Stimulated activated CD4-positive, alpha-beta T cell treated with anti-CD3 and anti-CD28 coated beads, TNF-alpha, amount 100 ng/mL, for 4 hours (primary cell): ENCODE measurements at places on chromosomes 16 and 17.

- no peak for DNase-seq
These were observed 6.5 kb downstream of the EIF1 start for GRCh38 chr17:41695134-41695661.

GRCh38 chr17:8056232-8056975, 17.5 kb downstream of the ALOX15B start:
- DNase-seq, result no peak

DNA sequence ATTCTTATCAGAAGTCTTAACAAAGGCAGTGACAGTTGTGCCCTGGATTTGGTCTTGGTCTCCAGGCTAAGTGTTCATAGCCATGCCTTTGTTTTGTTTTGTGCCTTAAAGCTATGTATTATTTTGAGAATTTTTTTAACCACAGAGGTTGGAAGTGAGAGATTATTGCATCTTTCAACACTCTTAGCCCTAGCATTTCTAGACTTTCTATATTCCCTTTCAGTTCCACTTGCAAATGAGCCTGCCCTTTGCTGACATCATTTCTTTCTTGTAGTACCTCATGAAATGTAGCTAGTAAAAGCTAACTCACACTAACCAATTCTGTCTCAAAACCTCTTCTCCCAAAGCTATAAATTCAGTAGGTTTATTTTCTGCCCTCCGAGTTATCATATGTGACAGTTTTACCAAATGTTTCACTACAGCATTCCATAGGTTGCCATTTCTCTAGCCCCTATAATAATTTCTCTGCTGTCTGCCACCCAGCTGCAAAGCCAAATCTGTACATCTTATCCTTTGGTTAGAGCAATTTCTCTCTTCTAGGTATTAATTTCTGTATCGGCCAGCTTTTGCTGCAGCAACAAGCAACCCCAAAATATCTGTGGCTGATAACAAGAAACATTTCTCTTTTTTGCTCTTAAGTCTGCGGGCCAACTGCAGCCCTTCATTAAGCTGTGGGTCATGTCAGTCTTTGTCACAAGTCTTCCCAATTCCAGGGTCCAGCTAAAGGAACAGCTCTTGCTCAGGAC, 14.2 kb upstream of the CCL1 start:
- no peak for DNase-seq

DNA sequence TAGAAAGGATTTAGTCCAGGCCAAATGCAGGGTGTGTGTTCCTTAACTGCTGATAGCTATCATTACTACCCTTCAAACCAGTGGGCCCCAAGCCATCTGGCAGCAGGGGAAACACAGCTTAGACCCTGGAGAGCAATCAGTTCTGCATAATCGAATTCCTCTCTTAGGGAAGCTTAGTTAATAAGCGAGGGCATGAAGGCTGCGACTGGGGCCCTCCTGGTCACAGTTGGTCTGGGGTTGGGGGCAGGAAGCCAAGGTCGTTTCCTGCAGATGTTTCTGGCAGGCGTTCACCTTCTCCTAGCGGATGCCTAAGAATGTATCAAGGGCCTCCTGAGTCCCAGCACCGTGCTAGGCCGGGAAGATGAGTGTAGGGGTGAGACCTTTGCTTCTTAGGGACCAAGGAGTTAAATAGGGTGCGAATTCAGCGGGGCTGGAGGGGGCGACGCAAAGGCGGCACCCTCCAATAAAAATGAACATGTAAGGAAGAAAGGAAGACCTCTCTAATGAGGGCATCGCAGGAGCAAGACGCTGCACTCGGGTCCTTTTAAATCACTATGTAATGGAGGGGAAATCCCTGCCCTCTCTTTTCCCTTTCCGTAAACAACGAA, 16.5 kb upstream of the EEF2K start:
- no peak for DNase-seq

DNA sequence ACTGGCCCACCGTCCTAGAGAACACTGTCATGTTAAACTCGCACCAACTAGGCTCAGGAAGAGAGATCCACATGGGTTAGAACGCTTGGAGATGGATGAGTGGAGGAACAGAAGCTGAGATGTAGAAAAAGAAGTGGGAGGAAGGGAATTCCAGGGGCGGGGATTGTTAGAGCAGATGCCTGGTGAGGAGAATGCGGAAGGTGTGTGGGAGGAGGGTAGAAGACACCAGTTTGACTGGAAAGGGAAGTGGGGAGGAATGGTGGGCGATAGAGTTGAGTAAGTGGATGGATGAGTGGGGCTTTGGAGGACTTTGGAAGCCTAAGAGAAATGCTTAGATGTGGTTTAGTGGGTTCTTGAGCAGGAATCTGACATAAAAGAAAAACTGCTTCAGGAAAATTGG, 37.4 kb downstream of the DHX38 start:
- no peak for DNase-seq
